Right kidney (tissue), 9 donors: ENCODE measurements at places on chromosomes 5 and 9.

GRCh38 chr9:36337865-36338264 lies 62.2 kb downstream of the RNF38 start:
- DNase-seq, result no peak

DNA sequence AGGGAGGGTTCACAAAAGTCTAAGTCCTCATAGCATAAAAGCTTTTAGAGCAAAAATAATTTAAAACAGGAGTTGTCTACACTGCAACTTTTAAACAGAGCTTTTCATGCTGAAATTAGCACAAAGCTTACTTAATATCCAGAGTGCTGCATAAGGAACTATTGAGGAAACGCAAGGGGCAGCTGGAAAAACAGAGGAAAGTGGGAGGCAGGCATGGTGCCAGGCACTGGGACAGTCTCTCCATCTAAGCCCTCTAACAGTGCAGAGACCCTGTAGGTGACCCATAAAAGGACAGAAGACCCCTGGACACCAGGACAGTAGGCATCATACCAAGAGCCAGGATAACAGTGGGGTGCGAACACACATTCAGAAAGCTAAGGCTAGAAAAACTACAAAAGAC lies 49.3 kb downstream of the ADAMTS12 start:
- no peak for DNase-seq

GRCh38 chr9:124222109-124222508 lies 35.6 kb upstream of the NEK6 start:
- DNase-seq, result no peak

GRCh38 chr5:31052937-31053658 lies 140.4 kb upstream of the CDH6 start:
- no peak for DNase-seq

DNA sequence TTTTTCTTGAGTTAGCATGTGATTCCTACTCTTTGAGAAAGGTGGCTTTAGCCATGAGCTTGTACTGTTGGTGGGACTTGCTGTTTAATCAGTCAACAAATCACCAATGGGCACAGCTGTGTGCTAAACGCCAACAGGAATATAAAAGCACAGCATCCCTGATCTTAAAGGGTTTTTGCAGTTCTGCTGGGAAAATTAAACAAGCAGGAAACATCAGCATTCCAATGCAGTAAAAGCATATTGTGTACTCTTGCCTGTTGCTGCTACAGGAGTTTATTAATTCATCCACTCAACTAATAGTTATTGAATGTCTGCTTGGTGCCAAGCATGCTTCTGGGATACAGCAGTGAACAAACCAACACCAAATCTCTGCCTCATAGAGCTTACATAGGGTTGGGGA lies 27.4 kb upstream of the F2RL1 start:
- DNase-seq, result no peak

DNA sequence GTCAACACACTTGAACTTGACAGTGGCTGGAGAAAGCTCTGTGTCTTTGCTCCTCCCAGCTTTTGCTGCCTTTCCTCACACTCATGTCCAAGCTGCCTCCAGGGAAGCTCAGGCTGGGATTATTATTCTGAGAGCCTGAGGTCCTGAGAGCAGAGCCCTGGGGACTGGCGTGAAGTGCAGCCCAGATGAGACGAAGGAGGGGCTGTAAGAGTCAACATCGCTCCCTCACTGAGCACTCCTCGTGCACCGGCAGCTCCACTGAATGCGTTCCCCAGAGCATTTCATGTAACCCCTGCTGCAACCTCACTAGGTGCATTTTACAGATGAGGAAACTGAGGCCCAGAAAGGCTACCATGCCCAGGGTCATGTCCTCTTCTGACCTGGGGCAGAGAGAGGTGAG lies 63.5 kb upstream of the PHYKPL start:
- DNase-seq, result no peak

DNA sequence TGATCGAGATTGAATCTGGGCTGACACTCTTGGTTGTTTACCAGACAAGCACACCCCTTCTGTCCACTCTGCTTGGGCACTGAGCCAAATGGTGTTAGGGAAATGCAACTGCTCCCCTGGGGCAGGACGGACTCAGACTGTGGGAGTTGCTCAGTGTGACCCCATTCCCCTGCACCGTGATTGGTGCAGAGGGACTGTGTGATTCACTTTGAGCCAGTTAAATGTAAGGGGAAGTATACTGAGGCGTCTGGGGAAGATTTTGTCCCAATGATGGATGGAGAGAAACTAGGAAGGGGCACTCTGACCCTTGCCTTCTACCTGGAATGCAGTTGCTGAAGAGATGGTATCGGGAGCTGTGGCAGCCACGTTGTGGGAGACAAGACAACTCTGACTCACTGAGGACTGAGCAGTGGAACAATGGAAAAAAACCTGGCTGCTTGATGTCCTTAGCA lies 196.0 kb upstream of the ANKRD55 start:
- no peak for DNase-seq

DNA sequence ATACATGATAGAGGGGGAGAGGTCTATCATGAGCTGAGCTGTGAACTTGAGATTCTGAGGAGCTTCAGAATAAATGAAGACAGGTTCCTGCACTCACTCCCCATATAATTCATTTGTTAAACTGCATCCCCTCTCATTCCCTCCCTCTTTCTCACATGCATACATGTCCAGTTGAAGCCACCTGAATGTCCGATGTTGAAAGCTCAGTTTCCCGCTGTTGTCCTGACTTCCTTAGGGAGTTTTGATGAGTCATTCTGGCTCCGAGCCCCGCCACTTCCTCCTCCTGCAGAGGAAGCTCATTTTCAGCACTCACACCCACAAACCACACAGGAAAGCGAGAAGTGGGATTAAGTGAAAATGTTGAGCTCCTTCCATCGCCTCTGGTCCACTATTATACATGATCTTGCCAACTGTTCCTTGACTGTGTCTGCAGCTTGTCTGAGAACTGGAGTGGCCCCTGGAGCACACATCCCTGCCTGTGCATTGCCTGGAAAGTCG lies 121.2 kb downstream of the CEMIP2 start:
- DNase-seq, result no peak

DNA sequence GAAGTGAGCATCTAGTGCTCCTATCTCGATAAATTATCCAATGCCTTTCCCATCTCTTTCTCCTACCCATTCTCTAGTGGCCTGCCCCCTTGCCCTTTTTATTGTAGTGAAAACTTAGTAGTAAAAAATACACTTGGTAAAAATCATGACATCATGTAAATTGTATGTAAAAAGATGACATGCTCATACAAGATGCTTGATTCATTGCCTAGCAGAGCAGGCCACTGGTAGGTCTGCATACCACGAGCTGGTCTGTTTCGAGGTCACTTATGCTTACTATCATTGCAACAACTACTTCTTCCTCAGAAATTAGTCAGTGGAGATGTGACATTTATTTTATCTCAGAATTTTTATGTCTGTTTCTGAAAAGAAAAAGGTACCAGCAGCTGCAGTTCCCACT lies 177.3 kb downstream of the C9orf152 start:
- no peak for DNase-seq

- DNase-seq, result peak; percentile 69
Measured at GRCh38 chr5:135488727-135489465, 36.7 kb upstream of the TIFAB start.

GRCh38 chr5:35922468-35922867 lies 16.0 kb downstream of the CAPSL start:
- no peak for DNase-seq

DNA sequence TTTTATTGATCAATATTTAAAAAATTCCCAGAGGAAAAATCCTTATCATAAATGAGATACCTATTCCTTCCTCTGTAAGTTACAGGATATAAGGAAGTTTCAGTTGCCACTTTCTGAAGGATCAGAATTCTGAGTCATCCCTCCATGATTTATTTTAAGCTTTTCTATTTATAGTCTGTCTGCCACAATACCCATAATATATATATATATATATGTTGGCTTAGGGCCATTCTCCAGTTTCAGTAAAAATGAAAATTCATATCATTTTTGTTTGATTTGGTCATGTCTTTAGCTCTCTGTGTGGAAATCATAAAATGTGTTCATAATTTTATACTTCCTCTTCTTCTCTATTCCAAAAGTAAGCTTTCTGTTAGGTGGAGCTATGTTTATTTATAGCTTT lies 215.8 kb upstream of the CYLC2 start:
- DNase-seq, result no peak

DNA sequence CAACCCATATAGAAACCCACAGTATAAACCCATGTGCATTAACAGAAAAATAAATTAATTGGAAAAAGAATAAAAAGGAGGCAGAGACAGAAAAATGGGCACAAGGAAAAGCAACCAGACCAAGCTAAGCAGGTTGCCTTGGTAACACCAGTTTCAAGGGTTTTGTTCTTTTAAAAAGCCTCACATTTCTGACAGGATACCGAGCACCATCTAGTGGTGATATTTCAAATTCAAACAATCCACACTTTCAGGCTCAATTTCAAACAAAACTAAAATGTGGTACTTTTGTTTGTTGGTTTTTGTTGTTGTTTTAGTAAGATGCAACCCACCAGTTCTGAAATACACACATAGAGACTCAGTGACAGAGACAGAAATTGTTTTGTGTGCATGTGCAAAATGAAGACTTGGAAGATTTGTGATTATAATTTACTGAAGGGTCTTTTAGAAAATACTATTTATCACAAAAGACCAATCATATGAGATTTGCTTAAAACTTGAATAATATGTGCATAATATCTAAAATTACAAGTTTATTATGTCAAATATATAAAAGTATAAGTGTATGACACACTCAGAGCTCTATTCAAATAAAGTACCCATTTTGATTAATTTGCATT lies 318.2 kb downstream of the SLCO4C1 start:
- peak; percentile 3 for DNase-seq

- no peak for DNase-seq
Measured at GRCh38 chr5:14143546-14143840, 351 bp downstream of the TRIO start.

DNA sequence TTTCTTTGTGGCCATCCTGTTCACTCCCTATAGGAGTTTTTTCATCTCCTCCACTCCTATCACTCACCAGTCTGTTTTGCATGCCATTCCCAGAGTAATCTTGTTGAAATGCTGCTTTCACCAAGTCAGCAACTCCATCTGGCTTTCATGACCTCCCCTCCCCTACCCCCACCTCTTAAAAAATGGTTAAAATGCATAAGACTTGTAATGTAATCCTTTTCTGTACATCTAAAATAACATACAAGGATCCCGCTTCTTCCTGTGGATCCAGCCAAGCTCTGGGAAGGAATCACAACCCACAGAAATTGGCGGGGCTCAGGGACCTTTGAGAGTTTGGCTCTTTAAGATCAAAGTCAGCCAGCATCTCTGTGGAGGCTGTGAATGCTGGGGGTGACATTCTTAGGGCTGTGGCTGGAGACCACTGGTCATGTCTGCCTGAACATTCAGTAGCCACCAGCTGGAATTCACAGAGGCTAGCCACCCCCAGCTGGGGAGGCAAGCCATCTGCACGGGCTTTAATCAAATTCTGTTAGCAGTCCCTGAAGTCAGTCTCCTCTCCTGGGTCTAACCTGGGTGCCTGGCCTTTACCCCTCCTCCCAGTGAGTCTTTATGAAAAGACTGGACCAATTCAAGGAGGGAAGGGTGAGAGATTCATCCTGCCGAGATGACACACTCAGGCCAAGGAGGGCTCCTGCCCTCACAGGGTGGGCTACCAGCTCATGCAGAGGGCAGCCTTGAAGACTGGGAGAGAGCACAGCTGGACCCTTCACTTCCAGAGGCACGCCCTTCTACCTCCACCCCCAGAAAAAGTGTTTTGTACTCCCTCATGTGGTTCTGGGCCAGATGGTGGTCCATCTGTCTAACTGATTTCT lies 132.9 kb downstream of the LIFR start:
- no peak for DNase-seq

GRCh38 chr5:145243016-145243415 lies 592.1 kb downstream of the PRELID2 start:
- no peak for DNase-seq

DNA sequence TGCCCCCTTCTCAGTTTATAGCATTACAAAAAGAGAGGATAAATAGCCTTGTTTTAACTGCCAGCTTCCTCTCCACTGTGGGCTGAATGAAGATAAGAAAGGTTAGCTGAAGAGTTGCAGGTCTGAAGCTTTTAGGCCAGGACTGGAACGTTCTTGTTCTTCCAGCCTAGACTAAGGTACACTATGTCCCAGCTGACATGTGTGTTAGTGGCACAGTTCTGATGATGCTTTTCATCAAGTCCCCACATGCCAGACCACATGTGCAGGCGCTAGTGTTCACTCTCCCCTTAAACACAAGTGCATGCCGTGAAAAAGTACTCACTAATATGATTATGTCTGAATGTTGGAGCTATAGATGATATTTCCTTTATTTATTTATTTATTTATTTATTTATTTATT lies 40.7 kb downstream of the STXBP1 start:
- no peak for DNase-seq
